Ascending aorta (tissue), 2 donors: ENCODE measurements at places on chromosomes 7 and 10.

- DNase-seq: no peak
Observed at GRCh38 chr10:97333601-97334369, 744 bp downstream of the FRAT2 start.

DNA sequence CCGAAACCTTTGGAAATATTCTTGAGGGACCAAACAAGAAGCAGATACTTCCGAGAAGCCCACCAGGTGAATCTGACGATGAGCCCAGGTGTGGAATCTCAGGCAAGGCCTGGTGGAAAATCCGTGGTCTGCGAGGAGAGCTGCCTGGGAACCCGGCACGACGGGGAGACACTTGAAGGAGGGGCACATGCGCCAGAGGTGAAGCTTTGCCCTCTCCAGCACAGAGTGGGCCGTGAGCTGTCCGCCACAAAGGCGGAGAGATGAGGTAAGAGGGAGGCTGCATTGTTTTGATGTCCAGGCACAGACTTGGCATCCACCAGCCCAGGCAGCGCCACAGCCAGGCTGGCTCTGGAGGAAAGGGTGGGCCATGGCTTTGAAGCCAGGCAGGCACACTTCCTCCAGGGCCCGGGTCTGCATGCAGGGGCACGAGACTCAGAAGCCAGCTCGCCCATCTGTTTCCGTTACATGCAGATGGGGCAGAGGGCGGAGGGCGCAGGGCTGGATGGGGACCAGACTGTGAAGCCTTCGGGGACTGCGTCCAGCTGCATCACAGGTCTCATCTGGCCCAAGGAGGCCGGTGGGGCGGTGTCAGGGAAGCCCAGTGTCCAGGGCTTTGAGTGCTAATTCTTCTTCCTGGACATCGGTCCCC lies 45.4 kb downstream of the CALML3 start:
- no peak for DNase-seq

GRCh38 chr7:139613971-139614411 lies 90.5 kb downstream of the CLEC2L start:
- DNase-seq: no peak

- peak; percentile 87 for DNase-seq
Observed at GRCh38 chr10:51894771-51895578, 195.6 kb upstream of the CSTF2T start.

GRCh38 chr10:17199351-17199804 lies 2.1 kb downstream of the TRDMT1 start:
- no peak for DNase-seq

- peak; percentile 76 for DNase-seq
Observed at GRCh38 chr10:102776779-102777456, 33.2 kb downstream of the WBP1L start.

- DNase-seq: no peak
Observed at GRCh38 chr10:113356794-113357680, 195.8 kb upstream of the HABP2 start.

DNA sequence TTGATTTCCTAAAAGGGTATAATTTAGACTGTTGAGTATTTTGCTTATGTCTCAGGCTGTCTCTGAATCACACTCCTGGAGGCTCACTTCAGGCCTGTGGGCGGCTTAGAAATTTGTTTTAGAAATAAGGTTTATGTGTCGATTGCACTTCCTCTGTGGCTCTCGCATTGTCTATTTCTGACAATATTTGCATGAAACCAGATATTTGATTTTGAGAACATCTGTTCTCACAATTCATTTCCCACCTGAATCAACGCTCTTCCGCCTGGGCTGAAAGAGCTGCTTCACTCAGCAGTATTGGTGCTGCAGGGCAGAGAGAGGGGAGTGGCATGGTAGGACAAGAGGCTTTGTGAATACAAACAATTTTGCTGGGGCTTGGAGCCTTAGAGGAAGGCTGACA lies 262.0 kb downstream of the ADRA2A start:
- no peak for DNase-seq

DNA sequence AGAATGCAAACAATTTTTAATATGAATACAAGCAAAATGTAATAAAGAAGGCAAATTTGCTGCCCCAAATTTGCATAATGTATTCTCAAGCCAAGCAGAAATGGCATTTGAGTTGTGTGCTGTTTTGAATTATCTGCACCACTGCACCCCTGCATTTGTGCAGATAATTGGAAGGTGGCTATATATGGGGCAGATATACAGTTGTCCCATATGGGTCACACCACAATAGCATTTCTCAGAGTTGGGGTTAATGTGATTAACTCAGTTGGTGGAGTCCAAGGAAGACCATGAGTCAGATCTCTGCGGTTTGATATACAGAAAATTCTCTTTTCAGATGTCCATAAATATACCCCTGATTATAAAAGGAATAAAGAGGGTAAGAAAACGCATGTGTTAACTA lies 68.9 kb upstream of the EXOC4 start:
- no peak for DNase-seq

DNA sequence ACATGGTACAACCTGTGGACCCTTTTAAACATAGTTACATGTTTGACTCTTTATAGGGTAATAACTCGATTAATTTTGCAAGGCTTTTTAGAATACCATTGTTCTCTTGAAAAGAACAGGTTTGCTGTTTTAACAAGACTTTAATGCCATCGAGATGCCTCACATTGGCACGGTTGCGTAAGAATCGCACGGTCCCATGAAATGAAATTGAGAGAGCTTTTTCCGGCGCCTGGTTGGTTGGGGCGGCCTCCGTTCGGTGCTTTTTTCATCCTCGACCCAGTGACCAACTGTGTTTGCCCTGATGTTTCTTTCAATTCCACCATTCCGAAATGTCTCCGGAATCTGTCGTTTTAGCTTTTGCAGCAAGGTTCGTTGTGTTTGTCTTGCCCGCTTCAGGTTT lies 142.4 kb downstream of the CUX1 start:
- no peak for DNase-seq

DNA sequence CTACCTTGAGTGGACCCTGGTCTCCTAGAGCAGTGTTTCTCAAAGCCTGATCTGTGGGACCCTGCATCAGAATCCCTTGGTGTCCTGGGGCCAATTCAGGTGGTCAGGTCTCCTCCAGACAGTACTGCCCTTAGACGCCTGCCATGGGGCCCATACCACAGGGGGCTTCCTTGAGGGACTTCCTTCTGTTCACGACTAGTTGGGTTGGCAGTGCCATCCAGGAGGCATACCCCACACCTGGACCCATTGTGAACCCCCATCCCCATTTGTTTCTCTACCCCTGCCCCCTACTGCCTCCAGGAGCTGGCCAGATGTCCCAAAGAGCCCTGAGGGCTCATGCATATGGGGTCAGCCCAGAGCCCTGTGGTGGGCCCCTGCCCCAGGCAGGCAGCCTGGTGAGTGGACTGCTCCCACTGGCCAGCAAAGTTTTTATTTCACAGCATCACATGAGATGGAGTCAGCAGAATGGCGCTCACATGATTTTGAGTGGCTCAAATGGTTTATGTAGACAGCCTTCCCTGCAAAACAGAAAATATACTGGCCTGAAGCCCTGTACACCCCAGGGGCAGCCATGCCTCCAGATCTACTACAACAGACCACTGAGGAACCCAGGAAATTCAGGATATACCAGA lies 259.9 kb upstream of the ZMIZ1 start:
- DNase-seq: no peak

DNA sequence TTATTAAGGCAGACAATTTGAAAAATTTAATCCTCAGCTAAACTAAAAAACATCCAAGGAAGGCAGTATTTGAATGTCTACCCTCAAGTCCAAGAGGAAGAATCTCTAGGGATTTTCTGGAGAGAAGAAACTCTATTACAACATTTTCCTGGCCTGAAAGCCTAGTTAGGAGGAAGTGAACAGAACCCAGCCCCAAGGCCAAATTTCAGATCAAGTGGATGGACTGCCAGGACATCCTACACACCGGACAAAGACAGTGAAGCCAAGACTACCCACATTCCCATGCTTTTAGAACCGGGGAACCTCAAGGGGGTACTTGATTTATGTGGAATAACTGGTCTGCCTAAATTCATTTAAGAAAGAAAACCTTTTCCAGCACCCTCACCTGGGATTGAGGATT lies 108.9 kb upstream of the MEOX2 start:
- no peak for DNase-seq

DNA sequence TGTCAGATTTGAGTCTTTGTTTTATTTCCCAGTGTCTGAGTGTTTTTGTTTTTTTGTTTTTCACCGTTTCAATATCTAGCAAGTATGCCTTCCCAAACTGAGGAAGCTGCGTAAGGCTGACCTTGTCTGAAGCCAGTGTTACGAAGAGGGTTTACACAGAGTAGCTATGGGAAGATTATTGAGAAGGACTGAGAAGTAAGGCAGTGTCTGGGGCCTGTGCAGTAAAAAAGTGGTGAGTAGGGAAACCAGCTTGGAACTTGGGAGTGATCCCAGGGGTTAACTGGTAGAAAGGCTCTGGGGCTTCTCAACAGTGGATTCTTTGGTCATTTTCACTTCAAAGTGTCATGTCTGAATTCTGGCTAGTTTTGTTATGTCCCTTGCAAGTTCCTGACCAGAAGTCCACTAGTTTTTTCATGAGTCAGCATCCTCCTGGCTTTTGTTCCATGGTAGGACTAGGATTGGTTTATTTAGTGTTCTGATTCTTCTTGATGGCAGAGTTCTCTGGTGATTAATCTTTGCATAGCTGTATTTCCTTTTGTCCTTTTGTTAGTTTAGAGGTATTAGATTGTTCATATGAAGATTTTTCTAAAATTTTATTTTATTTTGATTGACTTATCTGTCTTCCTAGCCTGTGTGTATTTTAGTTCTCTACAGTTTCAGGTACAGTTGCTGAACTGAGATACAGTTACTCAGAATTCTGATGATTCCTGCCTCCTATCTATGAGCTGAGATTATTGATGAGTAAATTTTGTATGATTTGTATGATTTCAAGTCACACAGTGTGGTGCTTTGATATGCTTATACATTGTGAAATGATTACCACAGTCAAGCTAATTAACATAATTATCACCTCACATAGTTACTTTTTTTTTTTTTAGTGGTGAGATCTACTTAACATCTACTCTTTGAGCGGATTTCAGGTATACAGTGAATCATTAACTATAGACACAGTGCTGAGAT lies 19.0 kb downstream of the GARS1 start:
- DNase-seq: no peak

DNA sequence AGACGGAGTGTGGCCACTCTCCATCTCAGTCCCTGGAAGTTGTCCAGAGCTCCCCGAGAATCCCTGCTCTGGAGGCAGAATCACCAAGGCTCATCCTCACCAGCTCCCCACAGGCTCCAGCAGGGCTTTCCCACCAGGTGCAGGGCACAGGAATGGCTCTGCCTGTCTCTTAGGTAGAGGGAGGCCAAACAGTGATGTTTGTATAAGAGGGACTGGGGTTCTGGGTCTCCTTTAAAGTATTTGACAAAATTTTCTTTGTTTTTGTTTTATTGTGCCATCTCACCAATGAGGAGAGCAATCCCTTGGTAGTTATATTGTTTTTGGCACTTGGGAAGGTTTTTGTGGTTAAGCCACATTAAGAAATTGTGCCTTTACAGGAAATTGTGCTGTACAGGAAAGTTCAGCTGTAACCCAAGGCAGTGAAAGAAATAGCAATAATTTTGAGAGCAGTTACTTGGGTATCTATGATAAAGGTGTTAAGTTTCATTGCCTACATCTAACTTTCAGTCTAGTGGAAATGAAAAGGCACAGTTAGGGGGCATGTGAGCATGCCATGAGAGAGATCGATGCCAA lies 219.3 kb upstream of the PRSS58 start:
- no peak for DNase-seq

DNA sequence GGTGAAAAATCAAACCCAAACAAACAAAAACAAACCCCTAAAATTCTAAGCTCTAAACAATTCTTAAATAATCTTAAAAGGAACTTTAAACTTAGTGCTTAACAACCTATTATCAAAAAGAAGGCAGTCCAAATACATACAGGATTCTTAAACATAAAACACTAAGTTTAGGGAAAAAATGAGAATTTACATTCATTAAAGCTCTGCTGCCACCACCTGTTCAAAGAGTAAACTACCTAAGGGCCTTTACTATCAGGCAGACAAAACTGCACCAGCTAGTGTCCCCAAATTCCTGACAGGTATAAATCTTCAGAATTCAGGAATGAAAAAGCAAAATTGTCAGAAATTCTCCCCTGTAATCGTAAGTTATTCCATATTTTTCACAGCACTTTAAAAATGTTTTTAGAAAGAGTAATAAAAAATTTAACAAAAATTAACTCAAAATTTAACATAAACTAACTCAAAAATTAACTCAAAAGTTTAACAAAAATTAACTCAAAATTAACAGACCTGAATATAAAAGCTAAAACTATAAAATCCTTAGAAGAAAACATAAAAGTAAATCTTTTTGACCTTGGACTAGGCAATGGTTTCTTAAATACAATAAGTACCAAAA lies 55.1 kb downstream of the PDZD8 start:
- DNase-seq: no peak

GRCh38 chr7:44117801-44118429 lies 5.4 kb downstream of the POLD2 start:
- no peak for DNase-seq

DNA sequence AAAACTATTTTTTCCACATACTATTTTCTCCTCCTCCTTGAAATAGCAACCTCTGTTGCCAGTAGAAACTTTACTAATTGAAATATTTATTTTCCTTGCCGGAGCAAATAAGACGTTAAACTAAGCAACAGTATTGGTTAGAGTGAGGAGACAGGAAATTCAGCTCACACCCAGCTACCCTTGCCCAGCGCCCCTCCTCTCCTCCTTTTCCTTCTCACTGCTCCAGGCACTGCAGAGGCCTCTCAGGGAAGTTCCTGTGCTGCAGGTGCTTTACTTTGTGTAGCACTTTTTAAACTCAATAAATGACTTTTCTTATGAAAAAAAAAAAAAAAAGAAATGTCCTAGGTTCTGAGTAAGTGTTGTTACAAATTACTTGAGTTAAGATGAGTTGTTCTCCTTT lies 134.0 kb downstream of the SEMA3E start:
- no peak for DNase-seq

DNA sequence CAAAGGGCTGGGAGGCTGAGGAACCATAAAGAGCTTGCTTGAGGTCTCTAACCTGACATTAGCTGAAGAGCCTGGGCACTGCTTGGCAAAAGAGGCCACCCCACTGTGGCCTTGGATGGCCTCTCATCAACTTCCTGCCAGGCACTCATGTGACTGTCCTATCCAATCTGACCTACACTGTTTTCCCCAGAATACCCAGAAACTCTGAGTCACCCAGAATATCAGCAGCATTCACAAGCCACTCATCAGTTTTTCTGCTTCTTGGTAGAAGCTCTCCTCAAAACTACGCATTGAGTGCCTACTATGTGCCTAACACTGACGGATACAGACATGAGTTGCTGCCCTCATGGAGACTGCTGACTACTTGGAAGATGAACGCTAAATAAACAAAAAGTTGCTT lies 4.1 kb upstream of the NT5C2 start:
- DNase-seq: peak; percentile 25

- no peak for DNase-seq
Observed at GRCh38 chr10:61480208-61480607, 27.0 kb upstream of the TMEM26 start.

DNA sequence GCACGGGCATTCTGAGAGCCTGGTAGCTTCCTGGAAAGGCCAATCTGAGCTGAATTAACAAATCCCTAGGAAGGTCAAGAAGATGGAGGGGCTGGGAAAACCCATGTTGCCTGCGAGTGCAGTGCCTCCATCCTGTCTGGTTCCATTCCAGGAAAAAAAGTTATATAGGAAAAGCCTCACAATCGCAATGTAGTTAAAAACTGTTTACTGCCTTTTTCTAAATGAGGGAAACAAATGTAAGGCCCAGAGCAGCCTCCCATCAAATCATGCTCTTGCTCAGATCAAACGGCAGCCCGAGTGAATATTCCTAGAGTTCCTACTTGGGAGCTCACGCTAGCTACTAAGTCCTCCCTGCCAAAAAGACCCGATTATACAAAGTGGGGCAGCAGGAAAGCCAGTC lies 179.9 kb downstream of the KCNMA1 start:
- DNase-seq: no peak
